ENCODE measurements at places on chromosomes 3 and 15.

- DNase-seq = peak; percentile 61
Measured at GRCh38 chr3:66372681-66373350, 128.0 kb downstream of the LRIG1 start.

- no peak for DNase-seq
Measured at GRCh38 chr15:92625251-92625980, 30.2 kb downstream of the FAM174B start.

DNA sequence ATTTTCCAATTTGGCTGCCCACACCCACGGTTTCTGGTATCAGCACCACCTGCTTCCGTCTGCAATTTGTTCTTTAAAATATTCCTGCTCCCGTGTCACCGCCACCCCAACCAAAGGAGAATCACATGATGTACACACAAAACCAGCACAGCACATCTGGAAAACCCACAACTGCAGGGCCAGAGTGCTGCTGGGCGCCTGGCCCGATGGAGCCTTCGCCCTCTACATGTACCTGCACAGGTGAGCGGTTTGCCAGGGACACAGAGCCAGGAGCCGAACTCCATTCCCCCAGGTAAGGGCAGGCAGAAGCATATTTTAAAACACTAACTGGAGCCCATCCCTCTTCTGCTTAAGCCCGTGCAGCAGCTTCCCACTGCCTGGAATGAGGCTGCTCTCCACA lies 75.6 kb downstream of the ADAMTS17 start:
- no peak for DNase-seq

DNA sequence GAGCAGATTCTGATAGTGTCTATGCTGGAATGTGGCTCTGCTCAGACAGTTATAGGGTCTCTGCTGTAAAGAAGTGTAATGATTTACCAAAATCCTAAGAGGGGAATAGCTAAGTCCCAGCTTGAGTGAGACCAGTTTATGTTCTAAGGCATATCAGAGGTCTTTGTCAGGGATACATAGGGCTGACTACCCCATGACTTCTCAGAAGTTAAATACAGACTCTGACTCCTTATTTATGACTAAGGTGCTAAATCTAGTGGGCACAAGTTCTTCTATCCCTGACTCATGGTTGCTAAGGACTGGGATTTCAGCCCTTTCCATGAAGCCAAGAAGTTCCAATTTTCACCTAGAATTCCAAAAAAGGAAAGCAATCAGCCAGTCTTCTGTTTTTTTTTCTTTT lies 192.6 kb upstream of the POU1F1 start:
- DNase-seq = no peak

All from CD4-positive, alpha-beta T cell treated with Interleukin-21 for 1 hour (primary cell).